IPS DF 19.7 (cell line): ENCODE measurements at places on chromosomes 1 and 21.

- no peak for DNase-seq
These were observed 26.8 kb downstream of the GFI1 start for GRCh38 chr1:92459871-92460320.

DNA sequence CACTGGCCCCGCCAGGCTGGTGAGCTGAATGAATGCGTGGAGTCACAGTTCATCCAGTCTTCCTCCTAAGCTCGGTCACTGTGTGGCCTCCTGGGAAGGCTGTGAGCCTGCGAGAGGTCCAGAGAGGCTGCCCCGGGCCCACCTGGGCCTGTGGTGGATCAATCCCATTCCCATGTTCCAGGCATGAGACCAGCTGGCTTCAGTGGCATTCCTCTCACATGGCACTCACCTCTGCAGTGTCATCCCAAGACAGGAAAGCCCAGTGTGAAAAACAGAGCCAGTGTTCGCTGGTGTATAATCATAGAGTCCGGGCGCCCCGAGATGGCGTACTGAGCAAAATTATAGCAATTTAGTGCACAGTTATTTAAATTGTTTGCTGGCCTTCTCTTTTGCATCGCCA is 37.6 kb upstream of the EPHA8 start:
- no peak for DNase-seq

- no peak for DNase-seq
These were observed 14.7 kb upstream of the RAP1A start for GRCh38 chr1:111604931-111605330.

GRCh38 chr1:185292237-185292636 is 24.8 kb downstream of the IVNS1ABP start:
- no peak for DNase-seq

DNA sequence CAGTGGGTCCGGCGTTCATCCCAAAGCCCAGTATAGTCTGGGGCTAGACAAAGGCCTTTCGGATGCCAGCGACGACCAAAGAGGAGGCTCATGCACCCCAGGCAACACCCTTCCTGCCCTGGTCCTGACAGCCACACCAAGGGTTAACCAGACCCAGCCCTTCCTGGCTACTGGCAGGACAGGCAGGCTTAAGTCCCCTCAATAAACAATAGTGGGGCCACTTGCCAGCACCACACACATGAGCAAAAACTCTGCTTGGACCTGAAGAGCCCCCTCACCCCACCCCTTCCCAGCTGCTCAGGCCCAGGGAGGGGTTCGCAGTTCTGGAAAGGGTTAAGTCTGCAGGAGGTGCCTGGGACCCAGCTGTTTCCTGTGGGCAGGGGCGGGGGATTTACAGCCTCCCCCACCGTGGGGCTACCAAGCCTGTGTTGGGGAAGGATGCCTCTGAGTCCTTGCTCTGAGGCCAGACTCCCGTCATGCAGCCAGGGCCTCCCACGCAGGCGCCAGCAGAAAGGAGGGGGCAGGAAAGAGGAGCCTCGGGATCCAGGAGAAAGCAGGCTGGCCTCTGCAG is 18.2 kb downstream of the PHLDA3 start:
- DNase-seq: no peak

GRCh38 chr1:156552518-156552917 is 19.8 kb downstream of the IQGAP3 start:
- no peak for DNase-seq

- no peak for DNase-seq
These were observed 276.9 kb downstream of the SIPA1L2 start for GRCh38 chr1:232353001-232353400.

DNA sequence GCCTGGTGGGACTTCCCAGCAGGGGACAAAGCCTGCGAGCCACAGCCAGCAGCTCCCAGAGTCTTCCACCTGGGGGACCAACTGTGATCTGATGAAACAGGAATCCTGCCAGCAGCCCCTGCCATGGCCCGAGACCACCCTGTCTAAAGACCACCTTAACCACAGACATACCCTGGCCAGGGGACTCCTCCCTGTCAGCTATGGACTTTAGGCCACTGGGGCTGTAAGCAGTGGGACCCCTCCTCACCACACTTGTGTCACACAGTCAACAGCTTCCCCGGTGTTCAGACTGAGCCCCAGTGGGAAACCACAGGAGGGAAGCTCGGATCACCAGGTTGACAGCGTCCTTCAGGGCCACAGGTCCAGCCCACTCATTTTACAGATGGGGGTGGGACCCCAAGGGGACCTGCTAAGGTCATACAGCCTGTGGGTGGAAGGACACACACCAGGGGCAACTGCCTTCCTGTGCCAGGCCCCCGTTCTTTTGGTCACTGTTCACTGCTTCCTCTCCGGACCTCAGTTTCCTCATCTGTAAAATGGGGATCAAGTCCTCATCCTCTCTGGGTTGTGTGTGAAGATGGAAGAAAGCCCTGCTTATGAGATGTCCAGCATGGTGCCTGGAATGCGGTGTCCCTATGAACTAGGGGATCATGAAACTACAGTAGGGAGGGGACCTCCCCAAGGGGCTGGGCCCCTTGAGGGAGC is 11.4 kb downstream of the EPHA2 start:
- DNase-seq: no peak

GRCh38 chr1:230808281-230808872 is 59.9 kb downstream of the C1orf198 start:
- no peak for DNase-seq

DNA sequence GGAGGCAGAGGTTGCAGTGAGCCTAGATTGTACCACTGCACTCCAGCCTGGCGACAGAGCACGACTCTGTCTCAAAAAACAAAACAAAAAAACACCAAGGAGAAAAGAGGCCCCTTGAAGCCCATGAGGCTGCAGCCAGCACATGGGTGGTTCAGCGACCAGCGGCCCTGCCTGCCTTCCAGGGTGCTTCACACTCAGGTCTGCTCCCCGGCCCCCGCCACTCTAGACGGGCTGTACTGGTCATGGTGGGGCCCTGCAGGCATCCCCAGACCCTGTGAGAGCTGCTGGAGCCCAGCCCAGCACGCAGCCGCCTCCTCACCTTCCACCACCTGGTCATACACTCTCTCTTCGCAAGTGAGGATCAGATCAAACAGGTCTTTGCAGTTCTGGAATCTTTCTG is 4.1 kb upstream of the TMEM240 start:
- DNase-seq: no peak

GRCh38 chr1:99352821-99353220 is 88.5 kb downstream of the PLPPR4 start:
- no peak for DNase-seq

DNA sequence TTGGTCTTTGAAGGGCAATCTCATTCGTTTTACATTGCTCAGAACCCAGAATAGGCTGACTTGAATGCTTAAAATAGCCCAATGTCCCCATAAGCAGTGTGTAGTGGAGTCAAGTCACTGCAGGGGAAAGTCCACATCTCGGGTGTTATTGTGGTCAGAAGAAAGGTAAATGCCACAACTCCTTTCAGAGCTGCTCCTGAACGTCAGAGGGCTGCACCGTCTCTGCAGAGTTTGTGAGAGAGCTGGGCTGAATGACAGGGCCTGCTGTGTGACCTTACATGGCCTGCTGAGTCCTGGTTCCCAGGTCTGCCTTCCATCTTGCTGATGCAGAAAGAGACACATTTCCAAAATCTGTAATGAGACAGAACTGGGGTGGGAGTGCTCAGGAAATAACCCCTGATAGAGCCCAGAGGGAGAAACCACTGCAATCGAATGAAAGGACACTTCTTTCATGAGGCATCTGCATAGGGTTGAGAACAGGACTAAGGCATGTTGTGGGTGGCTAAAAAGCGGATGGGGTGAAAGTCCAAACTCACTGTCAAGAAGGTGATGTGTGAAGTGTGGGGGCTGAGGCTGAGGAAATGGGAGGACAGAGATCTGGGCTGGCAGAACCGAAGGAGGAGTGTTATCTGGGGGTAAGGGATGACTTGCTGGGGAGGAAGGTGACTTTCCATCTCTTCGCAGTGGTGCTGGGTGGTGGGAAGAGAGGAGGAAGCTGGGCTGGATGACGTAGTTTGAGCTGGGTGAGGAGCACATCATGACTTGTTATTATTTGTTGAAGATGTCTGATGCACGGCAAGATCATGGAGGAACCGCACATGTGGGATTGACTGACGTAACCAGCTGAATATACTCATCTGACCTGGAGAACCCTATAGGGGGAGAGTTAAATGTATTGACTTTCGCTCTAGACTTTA is 33.7 kb downstream of the XCL2 start:
- DNase-seq: no peak

GRCh38 chr1:106876384-106876783 is 180.1 kb upstream of the PRMT6 start:
- no peak for DNase-seq

DNA sequence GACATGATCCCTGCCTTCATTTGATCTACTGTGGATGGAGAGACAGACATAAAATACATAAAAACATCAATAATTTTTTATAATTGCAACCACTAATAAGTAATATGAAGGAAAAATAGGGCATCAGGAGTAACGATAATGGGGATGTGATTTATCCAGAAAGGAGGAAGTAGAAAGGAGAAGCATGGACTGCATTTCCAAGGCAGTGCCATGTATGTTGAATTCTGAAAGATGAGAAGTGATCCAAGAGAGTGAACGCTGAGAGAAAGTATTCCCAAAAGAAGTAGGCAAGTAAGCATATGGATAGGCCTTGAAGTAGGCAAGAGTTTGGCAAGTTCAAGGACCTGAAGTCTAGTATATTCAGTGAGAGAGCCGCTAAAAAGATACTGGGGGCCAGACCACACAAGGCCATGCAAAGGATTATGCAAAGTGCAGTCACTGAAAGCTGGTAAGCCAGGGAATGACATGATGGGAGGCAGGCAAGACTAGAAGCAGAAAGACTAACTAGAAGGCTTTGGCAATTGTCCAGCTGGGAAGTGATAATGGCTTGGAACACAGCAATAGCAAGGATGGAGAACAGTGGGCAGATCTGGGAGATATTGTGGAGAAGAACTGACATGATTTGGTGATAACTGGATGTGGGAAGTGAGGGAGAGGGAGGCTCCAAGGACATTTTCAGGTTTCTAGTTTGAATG is 85.9 kb downstream of the TM2D1 start:
- DNase-seq: no peak

GRCh38 chr21:27569091-27569490 is 602.2 kb upstream of the ADAMTS5 start:
- no peak for DNase-seq

DNA sequence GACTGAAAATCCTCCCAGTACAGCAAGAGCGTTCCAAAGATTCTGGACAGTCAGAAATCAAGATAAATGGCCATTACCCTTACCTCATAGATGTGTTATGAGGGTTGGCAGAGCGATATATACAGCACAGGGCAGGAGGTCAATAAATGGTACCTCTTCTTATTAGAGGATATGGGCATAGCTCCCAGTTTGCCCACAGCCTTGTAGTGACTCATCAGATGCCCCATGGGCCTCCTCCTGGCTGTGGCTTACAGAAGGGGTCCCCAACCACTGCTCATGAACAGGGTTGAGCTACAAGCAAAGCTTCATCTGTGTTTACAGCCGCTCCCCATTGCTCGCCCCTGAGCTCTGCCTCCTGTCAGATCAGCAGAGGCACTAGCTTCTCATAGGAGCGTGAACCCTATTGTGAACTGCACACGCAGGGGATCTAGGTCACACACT is 7.3 kb upstream of the IFNGR2 start:
- DNase-seq: no peak

DNA sequence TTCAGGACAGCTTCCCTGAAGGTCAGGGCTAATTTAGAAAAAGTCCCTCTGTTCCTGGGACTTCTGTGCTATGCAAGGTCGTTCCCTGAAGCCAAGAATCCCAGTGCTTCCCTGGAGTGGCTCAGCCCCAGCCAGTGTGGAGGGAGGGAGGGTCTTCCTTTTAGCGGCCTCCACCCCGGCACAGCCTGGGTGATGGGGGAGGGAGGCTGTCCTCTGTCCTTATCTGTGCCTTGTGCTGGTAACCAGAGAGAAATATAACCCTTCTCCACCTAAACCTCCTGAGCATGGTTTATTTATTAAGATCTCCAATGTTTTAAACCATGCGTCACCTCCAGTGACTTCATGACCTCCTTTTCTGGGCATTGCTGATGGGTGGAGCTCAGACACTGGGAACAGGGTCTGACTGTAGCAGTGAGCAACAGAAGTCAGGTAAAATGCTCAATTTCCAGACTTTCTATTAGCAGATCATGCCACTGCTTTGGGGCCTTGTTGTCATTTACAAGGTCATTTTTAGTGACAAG is 157.1 kb downstream of the DSCAM start:
- DNase-seq: no peak

DNA sequence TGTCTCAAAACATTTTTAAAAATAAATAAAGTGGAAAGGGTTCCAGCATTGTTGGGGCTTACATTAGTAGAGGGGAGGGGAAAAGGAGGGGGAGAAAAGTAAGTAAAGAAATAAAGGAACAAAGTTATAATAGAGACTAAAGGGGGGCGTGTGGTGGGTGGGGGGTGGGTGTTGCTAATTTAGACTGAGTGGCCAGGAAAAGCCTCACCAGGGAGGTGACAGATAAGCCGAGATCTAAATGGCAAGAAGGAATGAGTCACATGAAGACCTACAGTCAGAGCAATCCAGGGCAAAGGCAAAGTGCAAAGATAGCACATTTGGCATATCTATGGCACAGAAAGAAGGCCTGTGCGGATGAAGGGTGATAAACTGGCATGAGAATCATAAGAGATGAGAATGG is 7.5 kb downstream of the MPL start:
- no peak for DNase-seq

DNA sequence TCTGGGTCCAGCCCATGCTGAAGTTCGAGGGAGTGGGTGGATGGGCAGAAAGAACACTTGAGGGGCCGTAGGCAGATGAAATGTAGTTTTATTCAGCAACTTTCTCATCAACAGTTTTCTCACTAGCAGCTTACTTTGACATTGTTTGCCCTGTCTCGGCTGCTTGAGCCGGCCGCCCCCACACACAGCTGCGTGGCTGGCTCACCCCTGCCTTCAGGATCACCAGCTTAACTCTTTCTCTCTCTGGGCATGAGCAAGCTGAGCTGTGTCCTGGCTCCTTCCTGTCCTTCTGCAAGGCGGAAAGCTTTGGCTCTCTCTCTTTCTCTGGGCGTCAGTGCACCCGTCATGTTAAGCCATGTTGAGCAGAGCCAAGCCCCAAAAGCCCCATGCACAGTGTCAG is 104.4 kb upstream of the GNG12 start:
- no peak for DNase-seq

GRCh38 chr1:39917825-39918224 is 16.1 kb upstream of the MYCL start:
- no peak for DNase-seq

DNA sequence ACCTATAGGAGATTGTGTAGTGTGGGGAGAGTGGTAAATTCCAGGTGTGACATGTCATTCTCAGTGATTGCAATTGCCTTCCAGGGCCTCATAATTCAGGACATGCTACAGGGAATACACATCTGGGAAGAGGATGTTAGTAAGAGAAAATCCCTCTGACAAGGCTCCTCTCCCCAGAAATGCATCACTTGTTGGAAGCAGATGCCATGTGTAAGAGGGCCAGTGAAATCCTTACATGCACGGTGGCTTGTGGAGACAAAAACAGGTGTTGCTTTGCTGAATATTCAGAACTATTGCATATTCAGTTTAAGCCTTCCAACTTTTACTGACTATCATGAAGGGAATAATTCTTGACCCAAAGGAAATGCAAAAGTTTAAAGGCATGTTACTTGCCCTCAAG is 503.4 kb downstream of the NEGR1 start:
- no peak for DNase-seq

GRCh38 chr1:111133866-111134265 is 6.0 kb downstream of the DRAM2 start:
- no peak for DNase-seq

GRCh38 chr1:82446236-82446635 is 645.5 kb downstream of the ADGRL2 start:
- no peak for DNase-seq

GRCh38 chr1:145885738-145886287 is at the start of gene ANKRD35:
ANKRD35 (minus strand) TSS chr1:145885866; CDS start chr1:145885758, 108 bp downstream.
- no peak for DNase-seq
